ENCODE measurements at places on chromosomes 5 and 9.

DNA sequence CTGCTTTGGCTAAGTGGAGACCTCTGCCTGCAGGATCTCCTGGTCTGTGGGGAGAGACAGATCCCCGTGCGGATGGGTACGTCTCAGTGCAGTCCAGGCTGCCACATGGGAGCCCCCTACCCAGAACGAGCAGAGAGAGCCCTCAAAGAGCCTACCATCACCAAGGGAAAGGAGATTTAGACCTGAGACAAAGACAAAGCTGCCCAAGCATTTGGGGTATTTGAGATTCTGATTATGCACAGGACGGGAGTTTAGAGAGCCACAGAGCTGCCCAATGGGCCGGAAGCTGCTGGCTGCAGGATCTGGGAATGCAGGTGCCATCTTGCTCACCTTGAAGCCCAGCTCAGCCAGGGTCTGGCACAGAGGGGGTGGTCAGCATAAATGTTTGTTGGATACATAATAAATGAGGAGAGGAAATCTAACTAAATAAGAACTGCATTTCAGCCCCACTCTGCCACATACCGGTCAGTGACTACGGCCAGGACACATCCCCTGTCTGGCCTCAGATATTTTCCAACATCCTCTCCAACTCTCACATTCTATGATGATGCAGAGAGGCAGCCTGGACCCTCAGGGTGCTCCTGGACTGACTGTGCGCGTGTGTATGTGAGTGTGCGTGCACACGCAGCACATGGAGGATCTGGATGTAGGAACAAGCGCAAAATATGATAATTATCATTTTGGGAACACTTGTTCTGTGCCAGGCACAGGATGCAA lies 157.8 kb downstream of the FGF18 start:
- no peak for DNase-seq

DNA sequence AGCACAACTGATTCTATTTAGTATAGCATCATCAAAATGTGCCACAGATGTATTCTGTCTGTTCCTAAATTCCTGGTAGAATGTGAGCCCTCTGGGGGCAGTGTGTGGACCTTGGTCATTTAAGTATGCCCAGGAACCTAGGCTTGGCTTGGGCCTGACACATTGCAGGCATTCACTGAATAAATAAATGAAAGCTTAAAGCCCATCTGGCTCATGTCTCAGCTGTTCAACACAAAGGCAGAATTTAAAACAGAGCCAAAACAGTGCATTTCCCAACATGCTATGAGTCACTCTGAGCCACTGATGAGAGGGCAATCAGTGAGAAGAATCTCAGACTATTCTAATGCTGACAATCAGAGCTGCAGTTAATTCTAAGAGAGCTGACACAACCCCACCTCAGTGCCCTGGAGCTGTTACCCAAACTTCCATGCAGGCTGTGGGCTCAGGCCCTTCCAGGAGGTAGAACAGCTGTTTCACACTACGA lies 8.1 kb downstream of the FAM193B start:
- DNase-seq, result no peak

DNA sequence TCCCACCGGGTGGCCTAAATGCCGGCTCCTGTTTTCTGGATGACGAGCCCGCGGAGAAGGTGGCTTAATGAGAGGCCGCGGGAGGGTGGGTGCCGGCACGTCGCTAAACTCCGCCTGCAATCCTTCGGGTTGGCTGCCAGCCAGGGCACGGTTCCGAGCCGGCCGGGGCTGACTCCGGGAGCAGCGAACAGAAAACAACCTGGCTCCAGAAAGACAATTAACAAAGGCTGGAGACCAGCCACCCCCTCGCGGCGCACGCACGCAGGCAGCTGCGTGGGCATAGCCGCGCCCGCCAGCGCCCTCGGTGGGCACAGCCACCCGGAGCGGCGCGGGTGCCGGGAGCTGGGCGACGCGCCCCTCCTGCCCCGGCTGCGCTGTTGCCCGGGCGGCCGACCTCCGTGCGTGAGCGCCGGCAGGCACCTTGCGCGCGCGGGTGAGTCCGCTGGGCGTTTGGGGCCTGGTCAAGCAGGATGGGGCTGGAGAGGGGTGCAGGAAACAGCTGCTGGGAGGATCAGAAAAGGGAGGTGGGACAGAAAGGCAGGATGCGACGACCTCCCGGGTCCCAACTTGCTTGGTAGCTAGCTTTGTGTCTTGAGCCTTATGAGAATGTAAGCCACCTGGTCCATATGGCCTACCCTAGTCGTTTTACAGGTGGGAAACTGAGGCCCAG lies at the start of gene ARHGEF37:
TSS of gene ARHGEF37 (plus strand) at position 307 of the 670 bp plus-strand sequence. CDS start 16,272 bp downstream, outside the sequence.
- DNase-seq, result peak; percentile 44

DNA sequence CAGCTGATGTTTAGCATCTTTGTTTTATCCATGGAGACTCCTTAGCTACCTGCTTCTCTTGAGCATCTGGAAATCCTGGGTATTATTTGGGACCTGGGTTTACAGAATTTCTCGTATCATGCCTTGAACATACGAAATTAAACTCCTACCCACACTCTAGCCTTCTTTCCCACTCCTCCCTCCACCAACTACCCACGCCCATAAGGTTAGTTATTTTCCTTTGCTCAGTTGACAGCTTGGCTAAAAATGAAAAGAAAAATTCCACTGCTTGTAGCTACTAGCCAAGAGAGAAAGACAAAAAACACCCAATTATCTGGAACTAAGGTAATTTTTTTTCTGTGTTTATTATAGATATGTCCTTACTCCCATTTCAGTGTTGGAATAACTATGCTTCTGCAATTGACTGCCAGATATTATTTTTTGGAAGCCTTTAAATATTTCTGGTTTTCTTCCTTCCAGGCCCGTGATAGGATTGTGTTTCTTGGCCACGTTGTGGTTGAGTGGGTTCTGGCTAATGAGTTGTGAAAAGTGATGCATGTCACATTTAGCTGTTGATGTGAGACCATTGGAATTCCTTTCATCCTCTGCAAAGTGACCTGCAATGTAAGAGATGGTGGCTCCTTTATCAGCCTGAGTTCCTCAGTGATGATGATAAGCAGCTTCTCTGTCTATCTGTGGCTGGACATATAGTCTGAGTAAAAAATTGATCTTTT lies 308.1 kb downstream of the LRRC70 start:
- no peak for DNase-seq

DNA sequence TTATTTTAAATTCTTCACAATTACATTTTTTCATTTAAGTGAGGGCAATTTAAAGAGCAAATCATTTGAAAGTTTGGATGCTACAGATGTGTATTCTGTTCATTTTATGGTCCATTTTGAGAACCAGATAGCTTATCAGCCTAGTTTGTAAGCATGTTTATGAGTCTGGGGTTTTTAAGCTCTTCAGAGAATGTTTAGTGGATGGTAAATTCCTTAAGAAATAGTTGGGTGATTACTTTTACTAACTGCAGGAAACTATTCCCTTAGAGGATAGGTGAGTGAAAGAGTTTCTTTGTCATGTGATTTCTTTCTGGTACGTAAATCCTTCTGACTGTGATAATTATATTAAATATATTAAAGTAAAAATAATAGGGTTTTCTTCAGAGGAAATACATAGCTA lies 17.6 kb downstream of the RASGRF2 start:
- DNase-seq, result no peak

- DNase-seq, result no peak
These were observed 553.5 kb upstream of the MEF2C start for GRCh38 chr5:89436464-89436863.

DNA sequence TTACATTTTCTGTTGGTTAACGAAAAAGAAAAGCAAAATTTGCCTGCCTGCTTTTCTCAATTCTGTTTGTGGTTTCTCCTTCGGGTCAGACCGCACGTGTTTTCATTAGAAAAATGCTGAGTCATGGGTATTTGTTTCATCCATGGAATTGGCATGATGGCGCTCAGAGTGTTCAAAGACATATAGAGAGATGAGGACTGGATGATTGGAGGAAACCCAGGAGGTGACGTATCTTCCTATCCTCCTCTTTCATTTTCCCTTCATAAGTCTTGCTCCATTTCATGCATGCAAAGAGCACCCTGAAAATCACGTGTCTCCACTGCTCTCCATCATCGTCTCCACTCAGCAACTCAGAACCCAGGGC lies 353.8 kb upstream of the WWC1 start:
- DNase-seq, result no peak

DNA sequence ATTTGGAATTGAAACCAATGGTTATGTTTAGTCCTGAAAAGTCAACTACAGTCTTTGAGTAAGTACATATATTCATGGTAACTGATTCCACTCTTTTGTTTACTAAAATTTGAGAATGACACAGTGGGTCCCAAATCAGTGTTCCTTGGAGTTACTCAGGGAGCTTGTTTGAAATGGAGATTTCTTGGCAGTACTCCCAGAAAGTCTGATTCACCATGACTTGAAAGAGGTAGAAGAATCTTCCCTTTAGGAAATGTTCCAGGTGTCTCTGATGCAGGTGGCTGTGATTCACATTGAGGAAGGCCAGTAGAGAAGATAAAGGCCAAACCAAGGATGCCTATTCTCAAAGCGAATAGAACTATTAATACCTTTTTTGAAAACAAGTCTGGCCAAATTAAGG lies 1078.3 kb downstream of the CDH12 start:
- DNase-seq, result no peak

- no peak for DNase-seq
These were observed at the start of gene LCN9 for GRCh38 chr9:135662758-135663450. Gene LCN9, plus strand, starts transcription at chr9:135663309. Its CDS starts 13 bp downstream, at chr9:135663322.

DNA sequence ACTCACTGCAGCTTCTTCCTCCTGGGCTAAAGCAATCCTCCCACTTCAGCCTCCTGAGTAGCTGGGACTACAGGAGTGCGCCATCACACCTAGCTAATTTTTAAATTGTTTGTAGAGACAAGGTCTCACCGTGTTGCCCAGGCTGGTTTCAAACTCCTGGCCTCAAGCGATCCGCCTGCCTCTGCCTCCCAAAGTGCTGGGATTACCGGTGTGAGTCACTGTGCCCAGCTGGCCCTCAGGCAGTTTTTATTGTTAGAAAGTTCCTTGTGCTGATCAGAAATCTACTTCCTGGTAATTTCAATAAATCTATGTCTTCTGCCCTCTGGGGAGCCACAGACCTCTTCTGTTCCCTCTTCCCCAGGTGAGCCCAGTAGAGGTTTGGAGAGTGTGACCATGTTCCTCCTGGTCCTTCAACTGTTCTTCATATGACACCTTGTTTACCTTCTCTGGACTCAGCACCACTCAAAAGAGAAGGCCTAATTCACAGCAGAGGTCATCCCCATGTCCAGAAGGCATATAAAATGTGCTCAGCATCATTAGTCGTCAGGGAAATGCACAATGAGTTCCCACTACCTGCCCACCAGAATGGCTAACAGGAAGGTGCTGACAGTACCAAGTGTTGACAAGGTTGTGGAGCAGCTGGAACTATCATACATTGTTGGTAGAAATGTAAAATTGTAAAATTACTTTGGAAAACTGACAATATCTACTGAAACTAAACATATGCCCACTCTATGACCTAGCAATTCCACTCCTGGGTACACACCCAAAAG lies 10.4 kb downstream of the TMOD1 start:
- no peak for DNase-seq

DNA sequence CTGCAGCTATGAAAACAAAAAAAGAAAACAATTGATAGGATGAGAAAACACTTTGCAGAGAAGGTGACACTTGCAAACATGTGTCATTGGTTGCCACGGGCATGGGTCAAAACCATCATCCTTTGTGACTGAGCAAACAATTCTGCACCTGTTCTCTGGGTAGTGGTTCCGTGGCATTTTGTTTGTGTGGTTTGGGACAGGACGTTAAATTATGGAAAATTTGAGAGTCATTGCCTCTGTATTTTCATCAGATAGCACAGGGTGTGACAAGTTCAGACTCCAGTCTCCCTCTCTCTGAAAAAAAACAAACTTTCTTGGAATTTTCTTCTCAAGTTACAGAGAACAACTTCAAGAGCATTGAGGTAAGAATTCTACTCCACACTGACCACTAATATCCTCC lies 113.4 kb upstream of the HMHB1 start:
- DNase-seq, result no peak

DNA sequence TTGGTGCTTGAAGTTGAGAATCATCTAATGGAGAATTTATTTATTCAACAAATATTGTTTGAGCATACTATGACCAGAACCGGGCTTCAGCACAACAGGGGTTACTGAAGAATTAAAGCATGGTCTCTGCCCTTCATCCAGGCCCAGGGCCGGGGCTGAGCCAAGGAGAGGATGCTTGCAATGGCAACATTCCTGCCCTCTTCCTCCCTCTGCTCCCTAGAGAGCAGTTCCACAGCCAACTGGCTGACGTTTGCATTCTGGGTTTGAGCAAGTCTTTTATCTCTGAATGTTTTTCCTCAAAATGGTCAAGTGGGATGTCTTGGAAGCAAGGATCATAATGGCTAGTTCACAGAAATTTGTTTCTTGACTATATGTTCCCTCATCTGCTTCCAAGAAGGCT lies 80.7 kb downstream of the GLDC start:
- DNase-seq, result no peak

- DNase-seq, result no peak
These were observed 46.7 kb downstream of the FNBP1 start for GRCh38 chr9:129996161-129996830.

GRCh38 chr9:114448706-114449105 lies 56.6 kb downstream of the WHRN start:
- DNase-seq, result no peak

Data from activated CD4-positive, alpha-beta T cell treated with anti-CD3 and anti-CD28 coated beads, Interleukin-2, amount 50 U/mL, for 1 hour (primary cell).